GM10248 (cell line): ENCODE measurements at places on chromosomes 2 and 18.

DNA sequence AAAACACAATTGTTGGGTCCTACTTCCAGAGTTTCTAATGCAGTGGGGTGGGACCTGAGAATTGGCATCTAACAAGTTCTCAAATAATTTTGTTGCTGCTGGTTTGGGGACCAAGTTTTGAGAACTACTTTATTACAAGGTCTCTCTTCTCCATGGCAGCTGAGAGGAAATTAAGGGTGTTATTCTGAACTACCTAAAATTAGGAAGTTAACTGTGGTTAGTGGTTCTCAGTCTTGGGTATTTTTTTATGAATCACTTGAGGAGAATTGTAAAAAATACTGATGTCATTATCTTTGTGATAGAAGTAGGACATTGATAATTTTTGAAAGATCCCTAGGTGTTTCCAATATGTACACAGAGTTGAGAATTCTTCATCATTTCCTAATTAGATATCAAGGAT is 210.2 kb downstream of the MC4R start:
- DNase-seq: no peak

- no peak for DNase-seq
These were observed 319.9 kb upstream of the ACVR2A start for GRCh38 chr2:147524912-147525311.

DNA sequence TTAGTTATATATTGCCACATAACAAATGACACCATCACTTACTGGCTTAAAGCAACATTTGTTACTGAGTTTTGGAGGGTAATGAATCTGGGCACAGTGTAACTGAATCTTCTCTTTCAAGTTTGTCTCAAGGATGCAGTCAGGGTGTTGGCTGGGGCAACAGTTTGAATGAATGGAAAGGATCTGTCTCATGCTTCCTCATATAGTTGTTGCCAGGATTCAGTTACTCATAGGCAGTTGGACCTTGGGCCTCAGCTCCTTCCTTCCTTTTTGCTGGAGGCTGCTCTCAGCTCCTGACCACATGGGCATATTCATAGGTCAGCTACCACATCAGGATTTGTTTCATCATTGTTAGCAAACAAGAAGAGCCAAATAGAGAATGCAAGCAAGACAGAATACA is 466.1 kb upstream of the MC4R start:
- no peak for DNase-seq

GRCh38 chr2:188333751-188334524 is 42.3 kb downstream of the GULP1 start:
- DNase-seq: no peak

DNA sequence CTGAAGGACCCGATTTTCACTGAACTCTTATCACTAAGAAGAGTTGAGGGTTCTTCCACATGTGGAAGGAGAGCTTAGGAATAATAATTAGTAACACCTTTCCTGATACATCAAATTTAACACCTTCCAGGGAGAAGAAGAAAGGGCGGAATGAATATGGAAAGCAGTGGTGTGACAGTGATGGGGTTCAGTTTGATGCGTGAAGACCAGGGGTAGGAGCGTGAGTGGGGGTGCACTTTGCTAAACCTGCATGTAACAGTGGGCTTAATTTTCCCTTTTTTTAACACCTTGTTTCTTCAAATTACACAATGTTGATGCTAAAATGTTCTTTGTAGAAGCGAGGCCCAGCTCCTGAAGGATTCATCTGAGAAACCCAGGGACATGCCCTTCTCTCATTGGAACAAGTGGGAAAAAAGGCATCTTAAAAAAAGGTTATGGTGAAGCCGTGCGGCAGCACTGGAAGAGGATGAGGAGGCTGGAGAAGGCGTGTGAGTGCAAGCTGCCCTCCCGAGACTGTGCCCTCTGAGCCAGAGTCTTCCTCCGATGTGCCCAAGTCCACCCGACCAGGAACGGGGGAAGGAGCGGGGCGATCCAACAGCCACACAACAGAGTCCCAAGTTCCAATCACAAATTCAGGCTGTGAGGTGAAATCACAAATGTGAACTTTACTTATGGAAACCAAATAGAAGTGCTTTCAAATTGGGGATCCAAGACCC is 80.8 kb downstream of the MBP start:
- DNase-seq: no peak

DNA sequence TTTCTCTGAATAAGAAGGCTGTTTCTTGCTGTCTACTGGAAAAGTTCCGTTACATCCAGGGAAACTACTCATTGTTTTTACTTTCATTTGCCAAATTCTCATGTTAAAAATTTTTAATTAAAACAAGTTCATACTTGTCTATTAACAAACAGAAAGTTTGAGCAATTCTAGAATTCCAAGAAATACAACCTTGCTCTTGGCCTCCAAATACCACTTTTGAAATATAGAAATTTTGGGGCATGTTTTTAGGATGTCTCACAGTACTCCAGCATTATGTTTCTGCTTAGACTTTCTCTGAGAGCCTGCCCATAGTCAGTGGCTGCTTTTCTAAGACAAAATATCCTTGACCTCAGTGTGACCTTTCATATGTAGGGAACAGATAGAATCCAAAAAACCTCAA is 228.7 kb upstream of the RND3 start:
- DNase-seq: no peak

- no peak for DNase-seq
These were observed 74.2 kb upstream of the ID2 start for GRCh38 chr2:8607606-8608005.

- no peak for DNase-seq
These were observed 320.6 kb downstream of the NCKAP5 start for GRCh38 chr2:133247631-133248030.

DNA sequence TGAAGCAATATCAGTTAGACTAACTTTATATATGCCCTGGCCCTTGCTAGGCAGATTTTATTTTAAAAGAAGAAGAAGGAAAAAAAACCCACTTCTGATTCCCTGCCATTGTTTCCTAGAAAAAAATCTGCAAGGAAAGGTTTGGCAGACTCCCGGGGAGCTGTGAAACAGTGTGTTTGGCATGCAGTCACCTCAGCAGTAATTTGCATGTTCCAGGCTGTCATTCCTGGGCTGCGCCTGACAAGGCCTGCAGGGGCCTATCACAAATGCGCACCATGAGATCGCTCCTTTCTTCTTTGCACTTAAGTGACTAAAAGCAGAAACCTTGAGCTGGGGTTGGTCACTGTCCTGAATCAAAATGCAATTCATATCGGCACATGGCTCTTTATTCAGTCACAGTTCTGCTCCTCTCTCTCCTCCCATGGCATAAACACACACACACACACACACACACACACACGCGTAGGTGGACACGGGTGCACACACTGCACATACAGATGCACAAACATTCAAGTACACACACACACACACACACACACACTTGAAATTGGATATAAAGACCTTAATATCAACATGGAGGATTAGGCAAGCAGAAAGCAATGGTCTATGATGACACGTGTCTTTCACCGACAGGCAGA is 172.8 kb downstream of the MYT1L start:
- DNase-seq: no peak

GRCh38 chr18:50154420-50154819 is 40.5 kb downstream of the MYO5B start:
- DNase-seq: no peak

DNA sequence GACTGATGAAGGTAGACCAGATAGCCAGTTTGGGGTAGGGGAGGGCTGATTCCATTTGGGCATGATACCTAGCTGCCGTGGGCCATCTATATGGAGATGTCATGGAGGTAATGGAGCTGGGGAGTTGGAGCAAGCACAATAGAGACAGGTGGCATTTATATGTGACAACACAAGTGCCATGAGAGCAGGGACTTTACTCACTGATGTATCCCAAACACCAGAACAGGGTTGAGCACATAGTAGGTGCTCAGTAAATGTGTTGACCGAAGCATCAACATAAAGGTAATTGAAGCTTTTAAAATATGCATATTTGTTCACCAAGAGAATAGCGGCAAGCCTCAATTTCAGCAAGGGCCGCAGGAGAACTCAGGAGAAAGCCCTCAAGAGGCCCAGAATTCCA is 15.0 kb downstream of the SLC30A3 start:
- no peak for DNase-seq

DNA sequence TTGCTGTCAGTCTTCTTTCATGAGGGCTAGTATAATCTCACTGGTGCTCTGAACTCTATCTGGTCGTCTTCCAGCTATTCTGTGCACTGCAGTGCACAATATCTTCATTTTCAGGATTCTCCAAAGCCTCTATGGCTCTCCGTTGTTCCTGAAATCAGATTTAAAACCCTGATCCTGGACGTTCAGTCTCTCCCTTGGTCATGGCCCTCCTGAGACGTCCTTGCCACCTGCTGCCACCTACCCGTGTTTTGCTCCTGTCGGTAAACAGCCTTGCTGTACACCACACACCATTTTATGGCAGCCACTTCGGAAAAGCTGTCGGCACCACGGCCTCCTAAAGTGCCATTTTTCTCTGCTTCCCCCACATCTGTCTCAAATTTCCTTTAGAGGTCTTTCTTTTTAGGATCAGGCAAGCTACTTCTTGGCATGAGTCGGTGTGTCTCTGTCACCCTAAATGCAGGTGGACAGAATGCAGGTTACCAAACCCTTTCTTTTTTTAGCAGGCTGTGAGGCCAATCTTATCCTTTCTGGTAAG is 170.0 kb downstream of the HRH4 start:
- DNase-seq: no peak

DNA sequence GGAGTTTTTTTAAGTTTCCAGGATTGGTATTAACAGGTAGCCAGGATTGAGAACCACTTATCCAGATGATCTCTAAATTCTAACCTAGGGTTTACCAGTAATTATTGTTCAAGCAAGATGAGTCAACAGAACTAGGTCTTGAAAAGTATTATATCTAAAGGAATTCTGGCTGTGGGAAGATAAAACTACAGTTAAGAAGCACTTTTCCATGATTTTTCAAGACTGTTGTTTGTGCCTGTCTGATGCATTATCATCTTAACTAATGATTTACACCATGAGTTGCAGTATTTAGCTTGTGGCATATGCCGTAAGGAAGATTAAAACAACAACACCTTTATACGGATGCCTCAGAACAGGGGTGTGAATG is 142.2 kb upstream of the CCDC68 start:
- no peak for DNase-seq

DNA sequence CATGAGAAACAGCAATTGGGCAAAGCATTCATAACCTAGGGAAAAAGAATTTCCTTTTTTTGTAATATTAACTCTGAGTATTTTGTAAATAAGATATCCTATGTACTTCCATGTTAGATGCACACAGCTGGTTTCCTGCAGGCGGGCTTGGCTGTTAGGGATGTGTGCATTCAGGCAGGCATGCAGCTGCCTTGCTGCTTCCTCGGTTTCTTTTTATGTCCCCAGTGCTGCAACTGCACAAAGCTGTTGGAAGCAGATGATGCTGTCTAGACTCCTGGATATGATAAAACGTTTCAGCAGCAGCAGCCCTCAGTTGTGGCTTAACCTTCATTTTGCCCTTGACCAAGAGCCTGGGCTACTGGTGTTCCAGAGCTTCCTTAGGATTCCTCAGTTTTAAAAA is 89.4 kb upstream of the EML6 start:
- no peak for DNase-seq

DNA sequence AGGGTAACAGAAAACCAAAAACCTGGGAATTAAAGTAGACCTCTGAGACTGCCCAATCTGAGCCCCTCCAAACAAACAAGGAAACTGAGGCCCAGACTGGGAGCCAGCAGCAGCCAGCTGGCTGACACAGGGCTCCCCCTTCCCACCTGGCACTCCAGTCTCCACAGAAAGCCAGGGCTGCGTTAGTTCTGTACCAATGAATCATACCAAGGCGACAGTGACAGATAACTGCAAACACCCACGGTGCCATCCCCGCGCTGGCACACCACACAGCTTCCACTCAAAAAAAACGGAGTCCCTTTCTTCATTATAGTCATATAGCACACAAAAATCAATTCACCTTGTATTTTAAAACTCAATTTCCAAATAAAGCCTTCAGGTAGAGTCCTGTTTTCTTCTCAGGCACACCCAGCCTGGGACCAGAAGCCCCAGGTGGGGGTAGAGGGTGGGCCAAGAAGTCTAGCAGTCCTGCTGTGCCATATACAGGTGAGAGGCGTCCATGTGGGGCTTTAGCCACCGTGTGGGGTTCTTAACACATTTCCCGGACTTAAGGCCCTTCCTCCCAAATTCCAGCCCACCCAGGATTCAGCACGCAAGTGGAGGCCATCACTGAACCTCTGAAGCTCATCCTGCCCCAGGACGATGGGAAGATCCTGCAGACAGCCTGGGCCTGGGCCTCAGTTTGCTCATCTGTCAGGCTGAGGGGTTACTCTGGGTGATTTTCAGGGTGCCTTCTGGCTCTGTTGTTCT is 1.2 kb downstream of the PER2 start:
- no peak for DNase-seq

- no peak for DNase-seq
These were observed 109.0 kb upstream of the CNTNAP5 start for GRCh38 chr2:123916051-123916450.

GRCh38 chr2:208266553-208266893 is 468 bp downstream of the PIKFYVE start:
- DNase-seq: peak; percentile 20

- no peak for DNase-seq
These were observed 137.9 kb upstream of the PID1 start for GRCh38 chr2:229408962-229409361.

GRCh38 chr2:190470256-190470826 is 62.2 kb downstream of the MFSD6 start:
- DNase-seq: no peak

GRCh38 chr2:189153619-189154018 is 25.9 kb downstream of the COL5A2 start:
- no peak for DNase-seq

GRCh38 chr2:148999451-148999921 is 39.0 kb upstream of the LYPD6B start:
- no peak for DNase-seq

DNA sequence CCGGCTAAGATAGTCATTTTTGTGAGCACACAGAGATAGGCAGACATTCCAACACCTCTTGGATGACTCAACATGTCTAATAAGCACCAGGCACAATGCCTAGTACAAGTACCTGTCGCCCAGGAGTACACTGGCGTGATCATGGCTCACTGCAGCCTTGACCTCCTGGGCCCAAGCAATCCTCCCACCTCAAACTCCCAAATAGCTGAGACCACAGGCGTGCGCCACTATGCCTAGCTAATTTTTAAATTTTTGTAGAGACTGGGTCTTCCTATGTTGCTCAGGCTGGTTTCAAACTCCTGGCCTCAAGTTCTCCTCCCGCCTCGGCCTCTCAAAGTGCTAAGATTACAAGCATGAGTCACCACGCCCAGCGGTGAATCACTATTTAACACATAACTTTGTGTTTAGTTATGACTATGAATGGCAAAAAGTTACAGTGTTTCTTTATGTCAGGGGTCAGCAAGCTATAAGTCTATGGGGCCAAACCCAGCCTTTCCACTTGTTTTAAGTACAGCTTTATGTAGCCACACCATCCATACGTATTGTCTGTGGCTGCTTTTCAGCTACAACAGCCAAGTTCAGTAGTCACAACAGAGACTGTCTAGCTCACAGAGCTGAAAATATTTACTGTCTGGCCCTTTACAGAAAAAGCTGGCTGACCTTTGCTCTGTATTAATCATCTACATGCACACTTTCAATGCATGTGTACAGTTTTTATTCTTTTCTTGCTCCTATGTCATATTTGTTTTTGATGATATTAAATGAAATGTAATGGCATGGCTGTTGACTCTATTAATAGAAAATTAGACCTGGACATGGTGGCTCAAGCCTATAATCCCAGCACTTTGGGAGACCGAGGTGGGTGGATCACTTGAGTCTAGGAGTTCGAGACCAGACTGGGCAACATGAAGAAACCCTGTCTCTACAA is 18.7 kb downstream of the ORC2 start:
- DNase-seq: peak; percentile 34
